ENCODE measurements at places on chromosomes 1 and 21.

DNA sequence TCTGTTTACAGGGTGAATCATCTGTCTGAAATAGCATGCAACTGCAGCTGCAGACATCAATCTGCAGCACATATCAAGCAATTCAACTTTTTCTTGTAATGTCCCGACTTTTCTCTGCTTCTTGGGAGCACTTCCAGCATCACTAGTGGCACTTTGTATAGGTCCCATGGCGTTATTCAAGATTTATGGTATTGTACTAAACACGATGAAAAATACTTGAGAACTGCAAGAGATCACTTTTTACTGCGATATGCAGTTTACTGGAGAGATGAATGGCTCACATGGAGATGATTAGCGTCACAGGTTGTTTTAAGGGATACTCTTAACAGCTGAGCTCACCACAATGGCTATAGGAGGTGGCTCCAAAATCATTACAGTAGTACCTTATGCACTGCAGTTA is 7.2 kb upstream of the SCMH1 start:
- no peak for DNase-seq

DNA sequence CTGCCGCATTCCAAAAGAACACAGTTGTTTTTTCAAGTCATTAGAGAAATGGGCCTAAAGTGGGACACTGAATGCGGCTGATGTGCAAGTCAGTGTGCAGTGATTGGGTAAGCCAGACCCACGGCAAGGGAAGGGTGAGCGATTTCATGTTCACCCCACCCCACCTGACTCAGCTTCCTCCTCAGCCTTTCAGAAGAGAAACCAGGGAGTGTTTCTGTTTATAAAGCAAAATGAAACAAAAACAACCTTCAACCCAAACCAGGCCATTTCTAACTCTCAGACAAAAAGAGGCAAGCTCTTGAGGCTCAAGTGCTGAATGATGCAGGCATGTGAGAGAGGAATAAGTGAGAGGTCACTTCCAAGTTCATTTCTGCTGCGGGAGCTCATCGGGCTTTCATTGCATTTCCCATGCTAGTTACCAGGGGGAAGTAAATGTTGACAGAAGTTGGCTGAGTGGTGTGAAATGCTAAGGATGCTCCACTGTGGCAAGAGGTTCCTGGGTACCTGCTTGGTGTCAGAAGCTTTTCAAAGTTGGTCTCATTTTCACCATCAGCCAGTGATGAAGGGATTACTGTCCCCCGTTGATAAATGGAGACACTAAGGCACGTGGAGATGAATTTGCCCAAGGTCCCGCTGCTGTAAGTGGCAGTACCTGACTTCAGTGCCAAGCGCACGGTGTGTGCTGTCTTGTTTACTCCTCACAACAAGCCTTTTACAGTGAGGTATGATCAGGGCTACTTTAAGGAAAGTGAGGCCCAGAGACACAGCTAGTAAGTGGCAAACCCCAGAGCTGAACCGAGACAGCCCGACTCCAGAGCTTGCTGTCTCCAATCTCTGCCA is 29.1 kb downstream of the STPG1 start:
- DNase-seq, result no peak

DNA sequence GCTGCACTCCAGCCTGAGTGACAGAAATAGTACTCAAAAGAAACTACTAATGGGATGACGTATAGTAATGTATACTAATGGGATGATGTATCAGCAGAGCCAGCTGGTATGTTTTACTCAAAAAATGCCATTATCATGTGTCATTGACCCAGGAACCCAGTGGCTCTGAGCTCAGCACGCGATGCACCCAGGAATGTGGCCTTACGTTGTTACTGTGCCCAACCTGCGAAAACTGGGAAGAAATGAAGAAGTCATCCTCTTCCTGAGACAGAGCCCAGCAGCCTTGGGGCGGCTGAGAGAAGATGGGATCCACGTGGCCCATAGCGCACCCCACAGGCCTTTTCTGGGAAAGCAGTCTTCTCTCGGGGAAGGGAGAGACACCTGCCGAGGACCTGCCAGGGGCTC is 8.8 kb downstream of the UBE2J2 start:
- DNase-seq, result no peak

- DNase-seq, result no peak
Measured at GRCh38 chr1:39268906-39269305, 64.4 kb downstream of the MACF1 start.
